Kidney glomerular epithelial cell (primary cell): ENCODE measurements at places on chromosomes 7 and 10.
A peak's percentile ranks its signal among the peaks of the same experiment; 100 is the strongest.

GRCh38 chr10:117420768-117421167 lies 45.5 kb upstream of the PDZD8 start:
- no peak for DNase-seq

GRCh38 chr7:85039196-85039923 lies 147.5 kb downstream of the SEMA3D start:
- DNase-seq, result no peak

DNA sequence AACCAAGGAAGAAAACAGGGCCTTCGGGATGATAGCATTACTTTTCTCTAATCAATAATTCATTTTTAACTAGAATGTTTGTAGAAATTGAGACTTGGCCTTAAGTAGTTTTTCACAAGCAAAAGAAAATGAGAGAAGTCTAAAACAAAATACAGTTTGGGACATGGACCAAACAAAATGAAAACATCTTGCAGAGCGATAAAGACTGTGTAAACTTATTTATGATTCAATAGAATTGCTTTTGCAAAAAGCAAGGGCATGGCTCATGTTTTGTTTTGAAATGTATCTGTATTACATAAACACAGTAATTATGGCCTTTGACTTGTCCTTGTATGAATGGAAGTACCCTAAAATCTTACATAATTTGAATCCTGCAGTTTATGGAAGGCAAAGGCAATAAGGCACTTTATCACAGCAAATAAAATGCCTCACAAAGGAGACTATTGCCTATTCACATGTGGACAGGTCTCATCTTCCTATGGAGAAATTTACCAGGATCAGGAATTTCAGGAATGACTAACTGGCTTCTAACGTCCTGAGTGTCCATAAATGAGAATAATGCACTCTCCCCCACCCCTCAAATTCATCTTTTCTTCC lies 295.2 kb downstream of the PTEN start:
- no peak for DNase-seq

DNA sequence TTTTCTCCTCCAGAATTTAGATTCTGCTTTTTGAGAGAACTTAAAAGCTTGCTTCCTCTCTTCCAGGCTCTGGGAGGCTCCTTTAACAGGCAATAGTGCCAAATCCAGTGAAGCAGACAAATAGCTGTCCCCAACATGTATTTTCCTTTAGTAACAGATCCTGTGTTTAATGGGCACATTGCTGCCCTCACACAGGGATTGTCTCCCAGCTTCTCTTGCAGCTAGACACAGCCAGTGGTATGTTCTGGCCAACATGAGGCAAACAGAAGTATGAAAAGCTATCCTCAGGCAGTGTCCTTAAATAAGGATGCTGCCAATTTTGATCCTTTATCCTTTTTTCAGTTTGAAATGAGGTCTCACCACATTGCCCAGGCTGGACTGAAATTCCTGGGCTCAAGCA lies 38.2 kb downstream of the MALSU1 start:
- no peak for DNase-seq

- no peak for DNase-seq
Observed at GRCh38 chr7:30660331-30661255, 21.7 kb downstream of the CRHR2 start.

GRCh38 chr10:55351431-55351830 lies 550.4 kb upstream of the PCDH15 start:
- DNase-seq, result no peak

DNA sequence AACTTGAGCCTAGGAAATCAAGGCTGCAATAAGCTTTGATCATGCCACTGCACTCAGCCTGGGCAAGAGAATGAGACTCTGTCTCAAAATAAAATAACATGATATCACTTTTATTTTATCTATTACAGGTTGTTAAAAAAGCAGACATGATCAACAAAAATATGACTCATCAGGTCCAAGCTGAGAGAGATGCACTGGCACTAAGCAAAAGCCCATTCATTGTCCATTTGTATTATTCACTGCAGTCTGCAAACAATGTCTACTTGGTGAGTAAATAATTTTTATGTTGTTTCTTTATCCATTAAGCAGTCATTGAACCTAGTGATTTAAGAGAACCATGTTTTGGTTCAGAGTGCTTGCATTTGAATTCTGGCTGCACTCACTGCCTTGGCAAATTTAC lies 3.3 kb downstream of the MASTL start:
- DNase-seq, result peak; percentile 3

GRCh38 chr7:144027070-144027469 lies 21.7 kb upstream of the OR2A5 start:
- DNase-seq, result peak; percentile 32
